ENCODE measurements at places on chromosomes 4 and X.
A peak's percentile ranks its signal among the peaks of the same experiment; 100 is the strongest.

DNA sequence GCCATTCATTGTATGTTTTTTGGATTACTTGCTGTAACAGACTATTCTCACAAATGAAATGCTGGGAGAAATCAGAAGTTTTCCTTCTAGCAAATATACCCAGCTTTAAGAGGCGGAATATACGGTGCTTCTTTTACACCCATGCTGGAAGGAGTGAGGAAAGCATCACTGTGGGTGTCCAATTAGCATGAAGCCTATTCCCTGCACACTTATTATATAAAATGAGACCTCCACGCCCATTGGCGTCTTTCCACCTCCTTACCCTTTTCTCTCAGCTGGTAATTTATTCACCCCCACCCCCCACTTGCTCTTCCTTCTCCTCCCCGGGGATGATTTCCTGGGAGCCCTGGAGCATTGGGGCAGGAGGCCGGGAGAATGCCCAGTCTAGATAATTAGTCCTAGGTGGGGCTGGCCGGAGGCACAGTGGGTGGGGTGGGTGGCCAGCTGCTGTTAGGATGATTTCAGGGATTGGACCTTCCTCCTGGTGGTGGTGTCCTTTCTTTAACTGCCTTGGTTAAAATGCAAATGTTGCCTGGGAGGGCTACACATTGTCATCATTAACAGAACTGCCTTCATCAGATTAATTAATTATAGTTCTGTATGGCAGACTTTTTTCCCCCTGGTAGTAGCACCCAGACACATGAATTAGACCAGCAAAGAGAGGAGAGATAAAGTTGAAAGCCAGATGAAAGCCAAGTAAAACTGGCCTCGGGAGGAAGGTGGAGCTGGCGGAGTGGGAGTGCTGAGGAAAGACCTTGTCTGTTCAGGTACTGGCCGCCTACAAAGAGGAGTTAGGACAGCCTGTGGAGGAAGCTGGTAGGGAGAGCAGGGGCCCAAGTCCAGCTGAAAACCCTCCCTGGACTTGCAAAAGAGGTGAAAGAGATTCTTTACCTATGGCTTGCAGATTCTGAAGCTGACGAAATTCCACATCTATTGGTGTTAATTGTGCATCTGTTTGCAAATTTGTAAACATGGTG is 11.4 kb downstream of the SHROOM2 start:
- no peak for DNase-seq

DNA sequence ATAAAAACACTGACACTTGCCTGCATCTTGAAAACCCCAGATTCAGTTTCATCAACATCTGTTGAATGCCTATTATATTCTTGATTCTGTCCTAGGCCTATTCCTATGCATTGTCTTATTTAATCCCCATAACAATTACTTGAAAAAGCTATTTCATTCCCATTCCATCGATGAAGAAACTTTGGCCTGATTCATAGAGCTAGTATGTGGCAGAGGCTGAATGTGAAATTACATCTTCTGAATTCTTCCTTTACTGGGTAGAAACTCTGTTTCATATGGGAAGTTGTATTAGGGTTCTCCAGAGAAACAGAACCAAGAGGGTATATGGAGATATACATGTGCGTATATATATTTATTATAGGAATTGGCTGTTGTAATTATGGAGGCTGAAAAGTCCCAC is 35.0 kb upstream of the SLC4A4 start:
- DNase-seq, result no peak

- DNase-seq, result no peak
These were observed 37.8 kb downstream of the DGKK start for GRCh38 chrX:50432829-50433289.

- no peak for DNase-seq
These were observed 10.6 kb downstream of the FAM9B start for GRCh38 chrX:9023293-9023692.

DNA sequence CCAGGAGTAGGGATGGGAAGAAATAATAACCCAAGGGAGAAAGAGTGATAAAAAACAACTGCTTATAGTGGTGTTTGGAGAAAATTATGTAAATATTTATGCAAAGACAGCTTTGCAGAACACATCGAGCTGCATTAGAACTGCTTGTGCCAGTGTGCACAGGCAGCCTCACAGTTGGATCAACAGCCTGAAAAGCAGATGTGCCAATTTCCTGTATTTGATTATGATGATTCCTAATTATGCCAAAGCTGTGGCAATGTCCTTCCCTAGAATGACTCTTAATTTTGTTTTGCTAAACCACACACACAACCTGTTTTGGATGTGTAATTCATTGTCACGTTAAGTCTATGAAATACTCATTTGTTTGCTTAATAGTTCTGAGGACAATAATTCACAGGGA is 30.6 kb upstream of the ANTXR2 start:
- DNase-seq, result no peak

DNA sequence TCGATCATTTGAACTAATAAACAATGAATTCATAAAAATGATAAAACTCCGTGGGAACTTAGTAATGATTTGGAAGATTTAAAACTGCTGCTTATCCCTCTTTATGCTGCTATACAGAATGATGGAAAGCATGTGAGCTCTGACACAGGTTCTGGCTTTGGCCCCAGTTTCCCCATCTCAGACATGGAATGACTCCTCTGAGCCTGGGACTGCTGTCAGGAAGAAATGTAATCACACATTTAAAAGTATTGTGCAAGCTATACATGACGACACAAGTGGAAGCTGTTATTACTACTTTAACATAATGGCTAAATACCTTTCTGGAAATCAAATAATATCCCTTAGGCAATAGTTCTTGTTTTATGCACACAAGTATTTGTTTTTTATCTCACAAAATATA is 161.7 kb downstream of the DCHS2 start:
- DNase-seq, result no peak

DNA sequence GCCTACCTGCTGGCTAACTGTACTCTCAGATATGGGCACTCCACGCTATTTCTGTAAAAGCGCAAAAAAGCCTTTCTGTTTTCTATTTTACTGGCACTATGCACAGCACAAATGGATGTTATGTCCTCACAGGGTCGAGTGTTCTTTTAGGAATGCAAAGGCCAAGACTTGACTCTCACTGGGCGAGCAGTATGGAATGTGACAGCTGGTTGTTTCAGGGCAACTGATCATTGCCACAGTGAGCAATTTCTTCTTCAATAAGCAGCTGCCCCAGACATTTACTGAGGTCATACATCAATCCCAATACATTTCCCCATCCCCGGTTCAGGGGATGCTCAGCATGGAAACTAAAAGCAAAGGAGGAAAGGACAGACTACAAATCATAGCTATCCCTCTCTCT is 58.2 kb downstream of the PDE5A start:
- DNase-seq, result no peak

DNA sequence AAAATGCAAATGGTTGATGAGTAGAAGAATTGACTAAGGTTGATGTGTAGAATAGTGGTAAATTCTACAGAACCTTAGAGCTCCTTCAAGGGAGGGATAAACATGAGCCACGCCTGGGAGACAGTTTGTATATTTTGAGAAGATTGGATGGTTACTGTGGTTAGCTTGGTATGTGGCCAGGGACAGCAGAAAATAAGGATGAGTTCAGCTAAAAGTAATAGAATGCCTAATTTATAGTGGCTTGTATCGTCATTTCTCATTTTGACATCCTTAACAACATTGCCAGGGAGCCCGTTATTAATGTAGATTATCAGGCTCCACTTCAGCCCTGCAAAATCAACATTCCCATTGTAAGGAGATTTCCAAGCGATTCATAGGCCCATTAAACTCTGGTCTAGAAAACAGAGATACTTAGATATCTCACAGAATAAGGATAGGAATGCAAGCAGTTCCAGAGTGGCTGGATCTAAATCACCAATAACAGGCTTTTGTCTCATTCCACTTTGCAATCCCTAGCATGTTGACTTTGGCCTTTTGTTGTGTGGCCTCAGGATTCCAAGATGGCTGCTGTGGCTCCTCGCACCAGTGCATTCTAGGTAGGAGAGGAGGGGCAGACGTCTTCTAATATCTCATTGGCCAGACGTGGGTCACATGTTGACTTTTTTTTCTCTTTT is 6.4 kb upstream of the PTTG2 start:
- peak; percentile 7 for DNase-seq

GRCh38 chrX:26409636-26410035 is 193.7 kb downstream of the MAGEB5 start:
- DNase-seq, result no peak

GRCh38 chr4:81549984-81550383 is 78.3 kb upstream of the RASGEF1B start:
- DNase-seq, result no peak

DNA sequence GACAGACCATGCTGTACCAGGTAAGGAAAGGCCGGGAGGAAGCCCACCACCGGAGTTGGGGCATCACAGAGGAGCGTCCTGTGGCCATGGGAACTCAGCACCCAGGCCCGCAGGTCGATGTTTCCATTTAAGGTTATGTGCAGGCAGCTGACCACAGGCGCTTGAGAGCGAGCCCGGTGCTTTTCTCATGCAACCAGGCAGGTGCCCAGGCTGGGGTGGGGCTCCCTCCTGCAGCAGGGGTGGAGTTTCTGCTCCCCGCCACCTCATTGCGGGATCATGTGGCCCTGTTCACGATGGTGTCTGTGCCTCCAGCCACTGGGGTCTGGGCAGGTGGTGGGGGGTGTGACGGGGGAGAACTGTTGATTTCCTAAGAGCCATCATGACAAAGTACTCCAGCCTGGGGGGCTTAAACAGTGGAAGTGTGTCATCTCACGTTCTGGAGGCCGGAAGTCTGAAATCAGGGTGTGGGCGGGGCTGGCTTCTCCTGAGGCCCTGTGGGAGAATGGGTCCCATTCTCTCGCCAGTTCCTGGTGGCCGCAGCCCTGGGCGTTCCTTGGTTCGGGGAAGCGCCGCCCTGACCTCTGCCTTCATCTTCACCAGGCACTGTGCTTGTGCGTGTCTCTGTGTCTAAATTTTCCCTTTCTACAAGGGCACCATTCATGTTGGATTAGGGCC is 60.9 kb downstream of the CPZ start:
- DNase-seq, result no peak

DNA sequence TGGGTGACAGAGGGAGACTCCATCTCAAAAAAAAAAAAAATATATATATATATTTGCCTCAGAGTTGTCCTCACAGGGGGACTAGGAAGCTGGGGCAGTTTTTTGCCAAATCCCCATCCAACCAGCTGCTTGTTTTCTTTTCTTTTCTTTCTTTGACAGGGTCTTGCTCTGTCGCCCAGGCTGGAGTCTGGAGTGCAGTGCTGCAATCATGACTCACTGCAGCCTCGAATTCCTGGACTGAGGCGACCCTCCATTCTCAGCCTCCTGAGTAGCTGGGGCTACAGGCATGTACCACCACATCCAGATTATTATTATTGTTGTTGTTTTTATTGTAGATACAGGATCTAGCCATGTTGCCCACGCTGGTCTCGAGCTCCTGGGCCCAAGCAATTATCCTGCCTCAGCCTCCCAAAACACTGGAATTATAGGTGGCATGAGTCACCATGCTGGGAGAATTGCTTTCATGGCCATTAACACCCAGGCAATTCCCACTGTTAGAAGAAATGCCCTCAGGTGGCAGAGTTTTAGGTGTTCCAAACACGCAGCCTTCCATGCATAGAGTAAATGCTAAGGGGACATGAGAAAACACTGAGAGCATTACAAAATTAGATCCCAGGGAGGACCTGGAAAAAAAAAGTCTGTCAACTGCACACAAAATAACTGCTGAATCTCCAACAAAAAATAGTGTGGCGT is 98.0 kb downstream of the ARHGAP6 start:
- no peak for DNase-seq

DNA sequence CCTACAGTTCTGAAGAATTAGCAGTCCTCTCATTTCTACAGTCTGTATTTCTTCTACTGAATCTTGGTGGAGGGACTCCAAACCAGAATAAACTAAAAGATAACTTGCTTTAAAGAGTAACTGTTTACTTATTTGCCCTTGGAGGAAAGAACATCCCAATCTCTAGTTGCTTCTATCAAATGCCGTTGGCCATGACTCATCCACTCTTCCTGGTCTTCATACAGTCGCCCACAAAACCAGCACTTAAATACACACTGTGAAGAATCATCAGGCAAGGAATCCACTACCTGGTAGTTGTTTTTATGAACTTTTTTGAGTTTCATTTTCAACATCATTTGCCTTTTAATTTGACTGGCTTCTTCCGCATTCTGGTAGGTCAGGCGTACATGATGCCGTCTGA is 14.2 kb downstream of the ZNF518B start:
- DNase-seq, result no peak

- DNase-seq, result no peak
These were observed 61.6 kb downstream of the KDM5C start for GRCh38 chrX:53163436-53163835.
